Stimulated activated CD4-positive, alpha-beta T cell treated with anti-CD3 and anti-CD28 coated beads, TNF-alpha, amount 100 ng/mL, for 4 hours (primary cell): ENCODE measurements at places on chromosomes 4 and X.

DNA sequence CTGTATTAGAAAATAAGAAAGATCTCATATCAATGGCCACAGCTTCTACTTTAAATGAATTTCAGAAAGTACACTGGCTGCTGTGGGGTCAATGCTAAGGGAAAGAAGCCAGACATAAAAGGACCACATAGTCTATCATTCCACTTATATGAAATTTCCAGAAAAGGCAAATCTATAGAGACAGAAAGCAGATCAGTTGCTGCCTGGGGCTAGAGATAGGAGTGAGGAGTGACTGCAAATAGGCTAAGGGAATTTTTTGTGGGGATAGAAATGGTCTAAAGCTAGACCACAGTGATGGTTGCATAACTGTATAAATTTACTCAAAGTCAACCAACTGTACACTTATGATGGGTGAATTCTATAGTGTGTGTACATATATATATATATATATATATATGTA lies 8.3 kb downstream of the GAB3 start:
- no peak for DNase-seq

- no peak for DNase-seq
Measured at GRCh38 chrX:116417968-116418367, 18.4 kb upstream of the SLC6A14 start.

DNA sequence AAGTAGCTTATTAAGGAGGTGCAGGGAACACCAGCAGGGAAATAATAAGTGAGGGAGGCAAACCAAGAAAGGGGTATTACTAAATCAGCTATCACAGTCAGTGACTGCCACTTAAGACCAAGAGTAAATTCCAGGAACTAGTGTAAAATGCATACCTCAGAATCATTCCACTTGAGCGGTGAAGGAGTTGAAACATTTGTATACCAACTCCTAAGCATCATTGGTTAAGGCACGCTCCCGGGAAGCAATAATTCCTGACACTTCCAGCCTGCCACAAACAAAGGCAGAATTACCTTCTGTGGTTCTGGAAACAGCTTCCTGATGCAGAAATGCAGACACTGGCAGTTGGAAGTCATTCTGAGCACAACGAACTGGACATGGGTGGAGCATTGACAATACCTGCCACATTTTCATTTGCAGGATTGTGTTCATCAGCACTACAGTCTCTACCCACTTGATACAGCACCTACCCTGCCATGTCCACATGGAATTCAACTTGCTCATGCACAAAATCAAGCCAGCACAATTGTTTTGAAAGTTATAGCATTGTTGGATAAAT lies 82.1 kb downstream of the PPP1R2C start:
- DNase-seq, result no peak

GRCh38 chr4:127545271-127545670 lies 87.5 kb upstream of the INTU start:
- no peak for DNase-seq

DNA sequence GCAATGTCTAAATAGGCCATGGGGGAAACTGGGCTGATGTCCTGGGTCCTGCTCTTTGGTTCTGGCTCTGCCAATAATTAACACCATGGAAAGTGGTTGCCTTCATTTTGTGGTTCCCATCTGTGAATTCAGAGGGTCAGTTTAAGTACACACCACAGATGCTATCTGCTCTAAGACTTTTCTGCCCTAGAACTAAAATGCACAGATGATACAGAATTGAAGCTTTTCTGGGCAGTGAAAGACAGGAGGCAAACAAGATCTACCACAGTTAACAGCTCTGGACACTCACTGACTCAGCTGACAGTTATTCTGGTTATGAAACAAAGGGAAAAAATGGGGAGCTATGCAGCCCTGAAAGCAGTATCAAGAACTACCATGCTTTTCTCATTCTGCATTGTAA lies 37.3 kb downstream of the APBB2 start:
- no peak for DNase-seq

DNA sequence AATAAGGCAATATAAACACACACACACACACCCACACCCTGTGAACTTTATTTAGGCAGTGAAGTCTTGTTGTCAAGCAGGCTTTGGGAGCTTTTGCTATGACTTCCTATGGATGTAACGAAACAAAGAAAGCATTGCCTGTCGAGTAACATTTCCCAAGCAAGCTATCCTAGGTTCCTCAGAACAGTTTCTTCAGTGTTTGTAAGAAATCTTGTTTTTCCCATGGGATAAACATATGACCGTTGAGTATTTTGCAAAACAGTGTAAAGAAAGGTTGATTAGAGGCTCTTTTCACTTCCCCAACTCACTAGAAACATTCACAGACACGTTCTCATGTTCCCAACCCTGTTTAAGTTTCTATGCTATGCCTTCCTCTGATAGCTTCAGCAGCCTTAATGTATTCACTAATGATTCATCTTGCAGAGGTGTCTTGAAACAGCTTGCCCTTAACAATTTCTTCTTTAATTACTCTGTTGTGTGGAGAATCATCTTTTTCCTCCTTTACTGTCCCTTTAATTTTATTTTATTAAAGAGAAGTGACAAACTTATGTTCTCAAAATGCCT lies 1947.1 kb upstream of the TENM3 start:
- no peak for DNase-seq

- DNase-seq, result no peak
Measured at GRCh38 chr4:113285501-113285900, 236.0 kb downstream of the ANK2 start.

DNA sequence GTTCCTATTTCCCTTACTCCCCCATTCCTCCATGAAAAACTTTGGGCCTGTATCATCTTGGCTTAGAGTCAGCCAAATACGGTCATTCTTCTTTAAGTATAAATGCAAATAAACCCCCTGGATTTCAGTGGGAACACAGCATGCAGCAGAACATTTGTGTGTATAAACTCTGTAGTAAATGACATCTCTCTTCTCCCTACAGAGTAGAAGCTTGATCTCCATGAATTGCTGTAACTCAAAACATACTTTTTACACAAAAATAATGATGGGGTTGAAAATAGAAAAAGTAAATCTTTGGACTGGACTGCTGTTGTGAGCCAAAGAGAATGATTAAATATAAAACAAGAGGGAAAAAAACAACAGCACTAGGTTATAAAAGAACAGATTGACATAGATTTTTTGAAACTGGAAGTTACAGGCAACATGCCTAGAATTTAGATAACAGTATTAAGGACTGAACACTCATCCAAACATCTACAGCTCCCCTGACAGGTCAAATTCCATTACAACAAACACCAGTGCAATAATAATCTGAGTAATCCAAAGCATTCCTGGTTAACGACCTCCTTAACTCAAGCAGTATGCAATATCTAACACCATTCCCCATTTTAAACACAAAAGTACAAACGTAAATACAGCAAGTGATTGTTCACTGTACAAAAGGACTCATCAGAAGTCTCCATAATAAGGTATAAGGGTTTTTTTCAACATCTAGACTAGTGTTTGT lies 30.7 kb downstream of the TSPAN5 start:
- DNase-seq, result no peak

GRCh38 chrX:20071511-20072079 lies 45.1 kb downstream of the MAP7D2 start:
- no peak for DNase-seq

DNA sequence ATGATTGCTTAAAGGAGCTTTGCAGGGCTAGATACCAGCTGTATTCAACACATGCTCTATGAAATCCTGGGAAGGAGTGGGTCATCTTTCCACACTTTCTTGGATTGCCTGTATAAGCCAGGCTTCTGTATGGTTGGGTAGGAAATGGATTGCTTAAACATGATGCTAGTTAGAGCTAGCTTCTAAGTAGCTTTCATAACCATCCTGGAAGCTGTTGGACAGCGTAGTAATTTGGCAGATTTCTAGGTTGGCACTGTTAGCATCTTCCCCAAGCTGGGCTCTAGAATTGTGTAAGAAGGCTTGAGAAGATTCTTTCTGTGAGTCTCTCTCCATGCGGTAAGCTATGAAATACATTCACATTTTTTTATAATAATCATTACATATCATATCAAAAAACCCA lies 127.3 kb downstream of the LINC00632 start:
- DNase-seq, result no peak

DNA sequence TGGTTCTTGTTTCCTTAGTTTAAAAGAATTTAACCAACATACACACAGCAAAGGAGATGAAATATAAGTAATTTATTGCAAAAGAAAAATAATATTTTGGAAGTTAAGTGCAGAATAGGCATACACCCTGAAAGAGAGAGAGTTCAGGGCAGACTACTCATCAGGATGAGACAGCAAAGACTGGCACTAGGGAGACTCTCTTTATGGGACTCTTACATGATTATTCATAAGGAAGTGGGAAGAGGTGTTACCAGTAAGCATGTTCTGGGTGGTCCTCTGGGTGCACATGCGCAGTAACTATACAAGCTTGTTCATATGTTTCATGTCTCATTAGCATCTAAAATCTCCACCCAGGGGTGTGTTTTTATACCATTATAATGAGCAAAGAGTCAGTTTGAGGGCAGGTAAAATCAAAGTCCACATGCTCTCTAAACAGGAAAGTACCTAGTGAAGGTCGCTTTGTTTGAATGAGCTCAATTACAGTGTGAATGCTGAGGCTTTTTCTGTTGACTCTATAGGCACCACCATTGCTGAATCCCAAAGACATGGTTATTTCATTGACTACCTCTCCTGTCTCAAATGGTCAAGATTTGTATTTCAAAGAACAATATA lies 38.2 kb upstream of the PRDM5 start:
- DNase-seq, result no peak

DNA sequence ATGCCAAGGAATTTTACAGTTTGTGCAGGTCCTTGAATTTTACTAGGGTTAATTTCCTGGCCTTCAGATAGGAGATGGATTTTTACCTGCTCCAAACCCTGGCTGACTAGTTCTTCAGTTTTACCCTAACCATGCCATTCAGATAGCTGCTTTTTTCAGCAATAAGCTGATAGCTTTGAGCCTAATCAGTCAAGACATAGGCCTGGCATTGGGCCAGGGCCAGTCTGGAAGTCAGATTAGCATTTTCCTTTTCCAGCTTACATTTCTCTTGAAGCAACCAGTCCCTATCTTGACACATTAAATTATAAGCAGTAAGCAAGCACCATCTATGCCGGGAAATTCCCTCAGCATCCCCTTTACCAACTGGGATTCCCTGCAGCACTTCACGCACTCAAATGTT lies 177.1 kb downstream of the ADGRA3 start:
- DNase-seq, result no peak

GRCh38 chrX:72294497-72294896 lies 11.2 kb downstream of the CITED1 start:
- DNase-seq, result no peak

DNA sequence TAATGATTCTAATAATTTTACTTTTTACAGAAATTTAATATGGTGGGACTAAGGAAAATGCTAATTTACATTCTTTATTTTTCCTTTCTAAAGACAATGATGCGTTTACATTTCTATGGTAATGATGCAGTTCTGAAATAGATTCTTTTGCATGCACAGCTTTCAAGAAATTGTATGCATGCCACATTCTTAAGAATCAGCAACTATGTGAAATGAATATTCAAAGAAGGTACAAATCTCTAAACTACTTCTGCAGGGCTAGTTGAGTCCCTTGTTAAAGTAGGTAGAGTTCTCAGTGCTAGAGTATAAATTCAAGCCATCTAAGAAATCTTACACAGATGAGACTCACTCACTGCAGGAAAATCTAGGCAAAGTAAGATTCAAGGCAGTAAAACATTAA lies 24.5 kb upstream of the GRID2 start:
- no peak for DNase-seq

DNA sequence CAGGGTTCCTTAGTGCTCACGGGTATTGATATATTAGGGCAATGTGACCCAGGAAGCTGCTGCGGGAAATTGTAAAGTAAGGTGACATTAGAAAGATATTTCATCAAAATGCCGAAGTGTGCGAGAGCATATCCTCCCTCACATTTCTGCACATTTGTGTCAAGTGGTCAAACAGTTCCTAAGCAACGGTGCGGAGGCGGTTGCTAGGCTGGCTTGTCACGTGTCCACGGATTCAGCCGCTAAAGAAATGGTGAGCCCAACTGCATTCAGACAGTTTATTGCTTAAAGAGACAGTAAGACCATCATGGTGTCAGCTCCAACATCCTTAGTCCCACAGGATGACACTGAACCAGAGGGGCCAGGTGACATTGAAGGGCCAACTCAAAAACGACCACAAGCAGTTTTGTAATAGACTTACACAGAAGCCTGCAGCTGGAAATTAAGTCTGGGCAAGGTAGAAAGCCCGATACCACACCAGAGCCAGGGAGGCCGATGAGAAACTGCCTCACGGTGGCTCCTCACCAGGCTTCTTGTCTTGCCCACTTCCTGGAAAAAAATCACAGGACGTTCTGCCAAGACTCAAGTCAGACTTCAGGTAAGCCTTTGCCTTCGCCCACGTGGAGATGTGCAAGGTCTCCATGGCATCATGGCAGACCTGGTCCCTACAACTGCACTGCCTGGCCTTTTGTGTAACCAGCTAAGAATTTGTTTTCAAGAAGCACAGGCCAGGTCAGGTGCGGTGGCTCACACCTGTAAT lies 50.4 kb downstream of the USP11 start:
- DNase-seq, result no peak

- no peak for DNase-seq
Measured at GRCh38 chr4:74543231-74543781, 98.4 kb downstream of the AREG start.

DNA sequence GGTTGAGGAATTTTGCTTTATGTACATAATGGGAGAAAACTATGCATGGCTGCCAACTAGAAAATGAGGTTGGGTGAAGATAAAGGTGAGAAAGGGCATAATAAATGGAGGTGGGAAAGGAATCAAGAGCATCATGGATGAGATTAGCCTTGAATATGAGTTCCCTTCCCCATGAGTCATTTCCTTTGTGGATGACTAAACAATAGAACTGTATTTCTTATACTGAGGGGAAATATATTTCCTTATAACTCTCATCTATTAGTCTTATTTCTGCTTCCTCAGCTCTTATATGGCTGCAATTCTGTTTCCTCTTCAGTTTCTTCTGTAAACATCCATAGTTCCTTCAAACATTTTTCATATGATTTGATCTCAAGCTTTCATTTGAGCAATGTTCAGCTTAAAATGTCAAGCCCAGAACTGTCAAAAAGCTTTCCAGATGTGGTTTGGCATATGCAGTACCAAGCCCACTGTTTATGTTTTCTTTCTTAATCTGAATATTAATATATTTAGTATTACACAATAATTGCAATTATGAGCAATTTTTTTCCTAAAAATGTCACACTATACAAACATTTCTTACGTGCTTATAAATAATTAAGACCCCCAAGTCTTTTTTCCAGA lies 100.7 kb upstream of the GRPR start:
- DNase-seq, result no peak

- no peak for DNase-seq
Measured at GRCh38 chr4:150863456-150863855, 151.6 kb downstream of the LRBA start.

DNA sequence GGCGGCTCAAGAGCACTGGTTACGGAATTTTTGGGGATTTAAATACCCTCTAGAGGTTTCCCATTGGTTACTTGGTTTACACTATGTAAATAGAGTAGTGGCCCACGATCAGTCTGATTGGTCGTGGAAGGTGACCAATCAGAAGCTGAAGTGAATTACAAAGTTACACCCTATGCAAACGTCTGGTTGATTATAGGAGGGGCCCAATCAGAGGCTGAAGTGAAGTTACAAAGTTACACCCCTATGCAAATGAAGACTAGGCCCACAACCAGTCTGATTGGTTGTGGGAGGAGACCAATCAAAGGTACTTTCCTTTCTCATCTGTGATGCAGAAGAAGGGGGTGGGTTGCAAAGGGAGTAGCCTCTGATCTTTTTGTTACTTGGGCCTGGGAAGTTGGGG lies 45.1 kb upstream of the HSD17B10 start:
- DNase-seq, result no peak
